Testis (tissue), 5 donors: ENCODE measurements at places on chromosomes 12 and 14. TPM values are rescaled to one million over a fixed set of nuclear protein-coding genes. Genes with fewer than 3 reads are reported as not detected.

- DNase-seq = no peak
Observed at GRCh38 chr12:58487255-58487654, 433.0 kb downstream of the LRIG3 start.

DNA sequence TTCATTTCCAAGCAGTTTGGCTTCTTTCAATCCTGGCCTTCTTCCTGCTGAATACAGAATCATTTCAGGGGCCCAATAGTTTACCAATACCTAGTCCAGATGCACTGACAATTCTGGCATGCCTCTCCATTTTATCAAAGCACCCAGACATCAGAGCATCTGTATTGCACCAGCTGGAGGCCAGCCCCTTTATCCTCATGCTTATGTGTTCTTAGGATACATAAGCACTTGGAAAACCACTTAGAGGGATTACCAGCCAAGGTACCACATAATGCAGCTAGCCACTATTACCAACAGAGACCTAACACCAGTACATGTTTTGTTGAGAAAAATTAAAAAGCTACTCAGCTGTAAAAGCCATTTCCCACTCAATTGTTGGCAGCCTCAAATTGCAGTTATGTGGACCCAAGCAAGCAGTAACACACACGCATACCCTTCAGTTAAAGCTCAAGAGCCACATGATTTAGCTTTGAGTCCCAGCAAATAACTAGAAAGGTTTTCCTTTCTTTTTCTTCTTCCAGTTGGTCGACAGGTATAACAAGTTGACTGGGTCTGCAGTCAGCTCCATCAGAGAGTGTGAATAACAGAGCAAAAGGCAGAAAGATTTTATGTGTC, 263.8 kb downstream of the DIO2 start:
- DNase-seq = no peak

- no peak for DNase-seq
Observed at GRCh38 chr14:99534863-99535262, 53.7 kb downstream of the CCNK start.

DNA sequence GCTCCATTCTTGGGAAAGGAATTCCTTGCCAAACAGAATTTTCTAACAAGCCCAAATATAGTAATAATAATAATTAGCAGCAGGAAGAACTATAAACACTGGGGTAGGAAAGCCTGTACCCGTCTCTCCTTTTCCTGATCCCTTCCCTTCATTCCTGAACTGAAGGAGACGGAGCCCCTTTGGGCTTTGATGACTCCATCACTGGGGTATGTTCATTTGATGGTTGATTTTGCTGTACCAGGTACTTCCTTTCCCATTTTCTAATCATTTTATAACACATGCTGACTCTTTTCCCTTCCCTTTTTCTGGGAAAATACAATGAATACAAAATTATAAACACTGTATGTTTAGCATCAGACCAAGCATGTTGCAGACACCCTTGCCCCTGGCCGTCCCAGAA, 3.6 kb upstream of the RCOR1 start:
- no peak for DNase-seq

- peak; percentile 80 for DNase-seq
Observed at GRCh38 chr12:56565510-56566101, 44.0 kb downstream of the RBMS2 start.

DNA sequence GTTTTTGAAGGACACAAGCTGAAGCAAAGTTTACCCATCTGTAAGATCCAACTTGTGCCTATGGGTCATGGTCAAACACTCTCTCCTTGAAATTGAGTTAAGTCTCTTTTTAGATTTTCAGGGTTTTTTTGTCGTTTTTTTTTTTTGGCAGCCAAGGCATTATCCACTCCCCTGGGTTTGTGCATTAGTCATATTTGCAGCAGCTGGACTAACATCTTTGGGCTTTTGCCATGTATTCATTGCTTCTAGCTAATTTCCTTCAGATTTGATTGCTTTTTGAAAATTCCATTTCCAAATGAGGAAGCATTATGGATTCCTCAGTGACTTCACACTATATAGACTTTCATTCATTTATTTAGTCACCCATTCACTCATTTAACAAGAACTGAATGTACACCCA, 80.3 kb upstream of the SRRM4 start:
- no peak for DNase-seq

GRCh38 chr12:50934371-50934851, 17.9 kb upstream of the HIGD1C start:
- DNase-seq = no peak

DNA sequence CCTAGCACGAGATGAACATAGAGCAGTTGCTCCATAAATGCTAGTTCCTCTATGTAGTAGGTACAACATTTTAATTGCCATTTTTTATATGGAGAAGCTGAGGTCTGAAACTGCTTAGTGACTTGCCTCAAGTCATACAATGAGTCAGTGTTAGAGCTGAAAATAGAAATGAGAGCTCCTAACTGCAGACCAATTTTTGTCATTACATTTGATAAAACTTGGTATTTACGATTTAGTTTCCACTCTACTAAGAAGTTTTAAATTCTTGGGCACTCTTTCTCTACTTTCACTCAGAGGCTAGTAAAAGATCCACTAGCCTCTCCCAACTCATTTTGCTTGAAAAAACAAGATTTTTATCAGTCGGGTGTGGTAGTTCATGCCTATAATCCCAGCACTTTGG, 8.1 kb upstream of the TMED10 start:
- DNase-seq = no peak

DNA sequence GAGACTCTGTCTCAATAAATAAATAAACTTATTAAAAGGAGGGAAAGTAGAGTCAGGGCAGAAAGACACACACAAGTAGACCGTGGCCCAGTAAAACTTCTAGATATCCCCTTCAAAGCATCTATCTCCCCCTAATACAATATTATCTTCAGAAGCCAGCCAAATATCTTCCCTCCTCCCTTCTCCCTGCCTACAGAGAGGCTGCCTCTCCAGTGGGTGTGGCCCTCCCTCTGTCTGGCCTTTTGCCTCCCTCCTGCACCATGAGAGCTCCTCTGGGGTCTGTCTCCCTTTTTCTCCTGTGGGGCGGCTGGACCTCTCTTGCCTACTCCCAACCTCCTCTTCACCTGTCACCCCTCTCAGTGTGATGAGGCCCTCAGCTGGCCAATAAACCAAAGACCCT, 139.2 kb downstream of the EGLN3 start:
- no peak for DNase-seq

- no peak for DNase-seq
Observed at GRCh38 chr12:76178452-76178851, 94.0 kb upstream of the NAP1L1 start.

The PRDM4 gene
- total RNA-seq = 35.6 TPM

The KRT85 gene
- total RNA-seq = 0.71 TPM

The TMEM233 gene
- total RNA-seq = 0.31 TPM

The TSPAN11 gene
- 2.4 TPM for total RNA-seq
